ENCODE measurements at places on chromosomes 13 and 19.

DNA sequence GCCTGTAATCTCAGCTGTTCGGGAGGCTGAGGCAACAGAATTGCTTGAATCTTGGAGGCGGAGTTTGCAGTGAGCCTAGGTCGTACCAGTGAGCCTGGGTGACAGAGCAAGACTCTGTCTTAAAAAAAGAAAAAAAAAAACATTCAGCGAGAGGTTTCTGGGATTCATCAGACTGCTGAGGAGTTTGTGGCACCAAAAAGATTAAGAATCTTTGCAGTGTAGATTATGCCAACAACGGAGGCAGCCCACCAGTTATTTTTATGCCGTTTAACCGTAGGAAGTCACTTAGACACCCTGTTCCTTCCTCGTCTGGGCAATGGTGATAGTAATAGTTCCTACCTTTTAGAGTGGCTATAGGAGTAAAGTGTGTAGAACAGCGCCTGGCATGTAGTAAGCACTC is 2.5 kb downstream of the COX6B1 start:
- DNase-seq = no peak

GRCh38 chr13:30895773-30896172 is 10.3 kb upstream of the MEDAG start:
- DNase-seq = no peak

- DNase-seq = no peak
Measured at GRCh38 chr13:26548205-26548765, 9.2 kb upstream of the WASF3 start.

DNA sequence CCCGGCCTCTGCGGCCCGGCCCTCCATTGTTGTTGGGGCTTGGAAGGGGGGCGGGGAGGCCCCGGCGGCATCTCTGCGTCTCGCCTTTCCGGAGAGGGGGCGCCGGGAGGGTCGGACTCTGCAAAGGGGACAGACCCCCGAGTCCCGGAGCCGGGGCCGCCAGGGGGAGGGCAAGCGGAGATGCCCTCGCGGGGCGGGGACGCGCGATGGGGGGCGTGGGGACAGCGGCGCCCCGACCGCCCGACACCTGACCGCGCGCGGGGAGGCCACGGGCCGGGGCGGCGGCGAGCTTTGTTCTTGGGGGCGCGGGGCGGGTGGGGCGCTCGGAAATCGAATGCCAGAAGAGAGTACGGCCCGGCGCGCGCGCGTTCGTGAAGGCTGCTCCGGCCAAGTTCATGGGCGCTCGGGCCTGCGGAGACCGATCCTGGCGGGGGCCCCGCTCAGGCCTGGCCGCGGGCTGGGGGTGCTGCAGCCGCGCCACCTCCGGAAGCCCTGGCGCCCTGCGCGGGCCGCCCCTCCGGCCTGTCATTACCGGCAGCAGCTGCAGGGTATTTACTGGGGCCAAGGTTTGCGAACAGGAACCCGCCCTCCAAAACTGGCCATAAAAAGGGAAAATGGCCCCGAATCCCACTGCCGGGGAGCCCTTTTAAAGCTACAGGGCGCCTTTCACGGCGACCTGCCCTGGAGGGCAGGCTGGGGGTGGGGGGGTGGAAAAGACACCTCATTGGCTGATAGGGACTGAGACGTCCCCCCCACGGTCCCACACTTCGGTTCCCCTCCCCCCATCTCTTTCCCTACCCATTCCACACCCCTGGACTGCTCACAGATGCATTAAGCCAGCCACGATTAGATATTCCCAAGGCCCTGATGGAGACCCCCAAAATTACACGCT is 11.1 kb upstream of the NANOS3 start:
- no peak for DNase-seq

- no peak for DNase-seq
Measured at GRCh38 chr19:15672580-15673175, at the start of gene CYP4F12. Gene CYP4F12, plus strand, starts transcription at chr19:15673087. Its CDS starts 443 bp downstream, at chr19:15673530.

DNA sequence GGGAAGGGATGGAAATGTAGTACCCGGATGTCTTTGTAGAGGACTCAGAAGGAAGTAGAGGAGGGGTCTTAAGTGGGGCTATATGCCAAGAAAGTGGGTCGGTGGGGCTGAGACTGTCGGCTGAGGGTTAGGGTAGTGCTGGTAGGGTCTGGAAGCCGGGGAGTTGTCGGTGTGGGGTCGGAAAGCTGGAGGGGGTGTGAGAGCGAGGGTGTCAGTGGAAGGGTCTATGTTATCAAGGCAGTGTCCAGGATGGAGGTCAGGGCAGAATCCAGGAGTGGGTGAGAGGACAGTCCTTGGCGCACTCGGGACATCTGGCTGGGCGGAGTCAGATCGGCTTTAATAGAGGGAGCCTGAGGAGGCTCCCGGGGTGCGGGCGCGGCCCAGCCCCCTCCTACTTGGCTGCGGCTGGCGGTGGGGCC is 1.7 kb downstream of the HSPB6 start:
- DNase-seq = no peak

DNA sequence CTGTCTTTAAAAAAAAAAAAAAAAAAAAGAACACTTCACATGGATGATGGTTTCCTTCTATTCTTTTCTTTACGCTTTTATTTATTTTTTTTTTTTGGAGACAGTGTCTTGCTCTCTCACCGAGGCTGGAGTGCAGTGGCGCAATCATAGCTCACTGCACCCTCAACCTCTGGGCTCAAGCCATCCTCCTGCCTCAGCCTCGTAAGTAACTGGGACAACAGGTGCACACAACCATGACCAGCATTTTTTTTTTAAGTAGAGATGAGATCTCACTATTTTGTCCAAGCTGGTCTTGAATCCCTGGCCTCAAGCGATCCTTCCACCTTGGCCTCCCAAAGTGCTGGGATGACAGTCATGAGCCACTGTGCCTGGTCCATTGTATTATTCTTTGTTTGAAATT is 24.3 kb downstream of the ANKRD27 start:
- no peak for DNase-seq

DNA sequence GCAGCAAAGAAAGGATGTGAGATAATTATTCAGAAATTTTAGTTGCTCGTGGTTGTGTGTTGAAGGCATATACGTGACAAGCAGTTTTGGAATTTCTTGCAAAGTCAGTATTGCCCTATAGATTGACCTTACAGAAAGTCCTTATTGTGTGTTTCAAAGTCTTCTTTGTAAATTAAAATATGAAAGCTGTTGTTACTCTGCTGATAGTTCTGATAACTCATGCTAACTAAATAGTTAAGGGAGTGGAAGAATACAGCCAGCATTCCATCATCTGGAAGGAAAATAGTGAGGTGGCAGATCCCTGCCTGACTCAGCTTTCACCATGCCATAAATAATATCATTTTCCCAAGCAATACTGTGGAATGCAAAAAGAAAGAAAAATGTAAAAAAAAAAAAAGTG is 27.2 kb downstream of the WASF3 start:
- DNase-seq = no peak

GRCh38 chr13:23730251-23730650 is 158.9 kb downstream of the MIPEP start:
- DNase-seq = no peak

- DNase-seq = no peak
Measured at GRCh38 chr19:53961523-53962356, 997 bp upstream of the CACNG8 start.

- no peak for DNase-seq
Measured at GRCh38 chr19:51090471-51090870, 7.8 kb upstream of the KLK14 start.

GRCh38 chr13:28761586-28761985 is 42.8 kb upstream of the SLC46A3 start:
- DNase-seq = no peak

DNA sequence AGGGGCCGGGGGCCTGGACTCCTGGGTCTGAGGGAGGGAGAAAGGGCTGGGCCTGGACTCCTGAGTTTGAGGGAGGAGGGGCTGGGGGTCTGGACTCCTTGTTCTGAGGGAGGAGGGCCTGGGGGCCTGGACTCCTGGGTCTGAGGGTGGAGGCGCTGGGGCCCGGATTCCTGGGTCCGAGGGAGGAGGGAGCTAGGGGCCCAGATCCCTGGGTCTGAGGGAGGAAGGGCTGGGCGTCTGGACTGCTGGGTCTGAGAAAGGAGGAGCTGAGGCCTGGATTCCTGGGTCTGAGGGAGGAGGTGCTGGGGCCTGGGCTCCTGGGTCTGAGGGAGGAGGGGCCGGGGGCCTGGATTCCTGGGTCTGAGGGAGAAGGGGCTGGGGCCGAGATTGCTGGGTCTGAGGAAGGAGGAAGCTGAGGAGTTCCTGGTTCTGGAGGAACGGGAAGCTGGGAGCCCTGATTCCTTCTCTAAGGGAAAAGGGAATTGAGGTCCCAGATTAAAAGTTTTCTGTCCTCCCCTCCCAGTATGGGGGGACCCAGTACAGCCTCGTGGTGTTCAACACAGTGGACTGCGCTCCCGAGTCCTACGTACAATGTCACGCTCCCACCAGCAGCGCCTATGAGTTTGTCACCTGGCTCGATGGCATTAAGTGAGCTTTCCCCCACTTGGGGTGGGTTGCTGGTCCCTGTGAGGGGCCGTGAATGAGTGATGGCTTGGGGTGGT is 721 bp downstream of the MED25 start:
- no peak for DNase-seq

GRCh38 chr13:25281935-25282332 is 5.4 kb downstream of the MTMR6 start:
- DNase-seq = no peak

GRCh38 chr13:66558506-66558905 is 671.6 kb downstream of the PCDH9 start:
- DNase-seq = no peak

DNA sequence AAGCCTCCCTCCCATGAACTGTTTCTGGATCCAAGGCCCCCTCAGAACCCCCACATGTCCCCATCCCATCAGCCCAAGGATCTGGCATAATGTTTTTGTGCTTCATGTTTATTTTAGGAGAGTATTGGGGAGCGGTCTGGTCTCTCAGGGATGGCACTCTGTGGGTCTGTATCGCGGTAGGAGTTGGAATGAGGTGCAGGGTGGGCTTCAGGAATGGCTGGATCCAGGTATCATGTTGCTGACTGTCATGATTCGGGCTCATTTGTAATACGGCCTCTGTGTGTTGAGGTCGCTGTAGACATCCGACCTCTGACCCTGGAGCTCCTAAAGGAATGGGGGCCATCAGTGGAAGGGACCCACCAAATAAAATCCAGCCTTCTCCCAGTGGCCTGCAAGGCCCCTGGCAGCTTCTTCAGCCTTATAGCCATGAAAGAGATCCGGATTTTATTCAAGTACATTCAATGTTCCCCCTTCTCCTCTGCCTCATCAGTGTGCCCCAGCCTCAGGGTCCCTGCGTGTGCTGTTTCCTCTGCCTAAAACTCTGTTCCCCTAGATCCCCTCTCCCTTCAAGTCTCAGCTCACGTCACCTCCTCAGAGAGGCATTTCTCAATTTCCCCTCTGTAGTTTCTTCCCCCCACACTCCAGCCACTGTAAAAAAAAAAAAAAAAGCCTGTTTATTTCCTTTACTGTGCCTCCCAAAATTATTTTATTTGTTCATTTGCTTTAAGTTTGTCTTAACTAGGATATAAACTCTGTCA is 2.2 kb downstream of the HCST start:
- DNase-seq = peak; percentile 6

- no peak for DNase-seq
Measured at GRCh38 chr19:45144431-45145269, 16.1 kb downstream of the NKPD1 start.

- no peak for DNase-seq
Measured at GRCh38 chr13:70523622-70524021, 415.4 kb upstream of the KLHL1 start.

DNA sequence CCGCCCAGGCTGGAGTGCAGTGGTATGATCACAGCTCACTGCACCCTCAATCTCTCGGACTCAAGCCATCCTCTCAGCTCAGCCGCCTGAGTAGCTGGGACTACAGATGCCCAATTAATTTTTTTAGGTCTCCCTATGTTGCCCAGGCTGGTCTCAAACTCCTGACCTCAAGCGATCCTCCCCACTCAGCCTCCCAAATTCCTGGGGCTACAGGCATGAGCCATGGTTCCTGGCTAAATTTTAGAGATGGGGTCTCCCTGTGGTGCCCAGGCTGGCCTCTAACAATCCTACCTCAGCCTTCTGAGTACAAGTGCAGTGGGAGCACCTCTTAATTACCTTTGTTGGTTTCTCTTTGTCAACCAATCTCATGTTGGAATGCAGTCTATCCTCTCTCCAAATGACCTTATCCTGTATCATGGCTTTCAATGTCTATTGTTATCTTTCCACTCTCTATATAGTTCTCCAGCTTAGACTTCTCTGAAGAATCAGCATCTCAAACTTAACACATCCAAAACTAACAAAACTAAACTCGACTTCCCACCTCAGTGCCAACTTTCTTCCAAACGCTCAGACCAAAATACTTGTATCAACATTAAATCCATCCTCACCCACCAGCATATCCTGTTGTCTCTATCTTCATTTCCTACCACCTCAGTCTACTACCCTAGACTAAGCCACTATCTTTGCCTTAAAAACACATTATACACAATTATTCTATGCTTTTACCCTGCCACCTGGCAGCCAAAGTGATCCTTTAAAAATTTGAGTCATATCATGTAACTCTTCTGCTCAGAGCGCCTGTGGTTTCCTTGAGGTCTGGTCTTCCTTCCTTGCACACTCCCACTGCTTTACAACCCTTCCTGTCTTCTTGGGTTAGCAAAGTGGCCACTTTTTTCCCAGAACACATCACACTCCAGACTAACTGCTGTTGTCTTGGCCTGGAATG is 6.7 kb downstream of the TPT1 start:
- no peak for DNase-seq

- DNase-seq = no peak
Measured at GRCh38 chr13:73075546-73075945, 16.7 kb downstream of the KLF5 start.

- no peak for DNase-seq
Measured at GRCh38 chr19:15315101-15315500, 17.2 kb downstream of the BRD4 start.

DNA sequence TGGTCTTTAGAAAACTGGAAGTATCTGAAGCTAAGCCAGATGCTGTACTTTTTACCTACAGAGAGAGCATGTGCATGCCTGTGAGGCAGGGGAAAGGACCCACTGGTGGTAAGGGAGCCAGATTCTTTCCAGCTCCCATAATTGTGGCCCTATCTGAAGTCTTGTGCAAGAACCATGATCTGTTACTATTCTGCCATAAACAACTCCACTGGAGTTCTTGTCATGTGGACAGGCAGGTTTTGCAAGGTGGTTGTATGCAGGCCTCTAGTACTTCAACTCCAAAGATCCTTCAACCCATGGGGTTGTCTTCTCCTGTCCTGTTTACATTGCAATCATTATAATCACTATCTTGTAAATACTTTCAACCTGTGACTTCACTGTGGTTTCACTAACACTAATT is 14.1 kb downstream of the PROSER1 start:
- DNase-seq = no peak

DNA sequence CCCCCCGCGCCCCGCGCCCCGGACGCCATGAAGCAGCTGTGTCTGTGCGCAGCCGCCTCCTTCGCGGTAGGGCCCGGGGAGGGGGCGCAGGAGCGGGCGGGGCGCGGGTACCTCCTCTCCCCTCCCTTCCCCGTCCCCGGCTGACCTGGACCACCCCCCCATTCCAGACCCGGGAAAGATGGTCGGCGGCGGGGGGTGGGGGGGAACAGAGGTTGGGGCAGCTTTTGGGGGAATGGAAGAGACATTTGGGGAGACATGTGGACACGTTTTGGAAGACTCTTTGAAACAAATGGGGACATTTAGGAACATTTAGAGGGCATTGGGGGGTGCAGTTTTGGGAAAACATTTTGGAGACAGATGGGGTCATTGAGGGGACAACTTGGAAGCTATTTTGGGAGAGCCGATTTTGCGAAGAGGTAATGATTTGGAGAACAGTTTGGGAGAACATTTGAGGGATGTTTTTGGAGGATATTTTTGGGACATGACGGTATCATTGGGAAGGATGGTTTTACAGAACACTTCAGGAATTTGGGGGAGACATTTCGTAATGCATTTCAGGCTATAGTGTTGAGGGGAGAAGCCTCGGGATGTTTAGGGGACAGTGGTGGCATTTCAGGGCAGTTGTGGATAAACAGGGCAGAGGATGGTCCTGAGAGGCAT is 16.1 kb downstream of the ANKRD24 start:
- no peak for DNase-seq

Data from naive B cell (primary cell).